ENCODE measurements at places on chromosomes 6 and 20.

DNA sequence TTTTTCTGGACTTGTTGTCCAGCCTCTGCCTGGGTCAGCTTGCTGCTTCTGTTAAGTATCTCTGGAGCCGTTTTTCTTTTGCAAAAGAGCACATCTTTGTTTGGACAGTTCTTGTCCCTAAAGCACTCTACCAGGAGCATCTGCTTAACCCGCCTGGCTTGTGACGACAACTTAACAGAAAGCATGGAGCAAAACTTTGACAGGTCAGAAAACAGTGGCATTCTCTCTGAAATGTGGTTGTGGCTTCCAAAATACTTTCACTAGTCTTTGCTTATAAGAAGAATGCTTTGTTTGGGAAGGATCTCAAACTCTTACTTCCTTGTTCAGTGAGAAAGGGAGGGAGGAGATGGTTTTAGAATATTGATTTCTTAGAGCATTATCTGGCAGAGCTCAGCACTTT lies 47.6 kb downstream of the CD109 start:
- no peak for DNase-seq

- DNase-seq = no peak
These were observed 228.4 kb upstream of the JAG1 start for GRCh38 chr20:10902174-10902573.

DNA sequence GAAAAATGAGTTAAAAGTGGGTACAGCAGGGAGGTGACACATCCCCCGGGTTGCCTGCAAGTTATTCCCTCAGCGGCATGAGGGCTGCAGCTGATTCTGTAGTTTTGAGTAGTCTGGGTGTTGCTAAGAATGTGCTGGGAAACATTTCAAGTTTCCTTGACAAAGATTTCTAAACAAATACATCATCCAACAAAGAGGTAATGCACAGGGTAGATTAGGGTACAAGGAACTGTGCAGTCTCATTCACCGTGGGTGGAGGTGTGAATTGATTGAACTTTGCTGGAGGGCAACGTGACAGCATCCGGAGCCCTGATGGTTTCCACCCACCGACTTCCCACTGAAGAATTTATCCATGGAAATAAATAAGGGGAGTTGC lies 21.8 kb downstream of the CASS4 start:
- DNase-seq = no peak

DNA sequence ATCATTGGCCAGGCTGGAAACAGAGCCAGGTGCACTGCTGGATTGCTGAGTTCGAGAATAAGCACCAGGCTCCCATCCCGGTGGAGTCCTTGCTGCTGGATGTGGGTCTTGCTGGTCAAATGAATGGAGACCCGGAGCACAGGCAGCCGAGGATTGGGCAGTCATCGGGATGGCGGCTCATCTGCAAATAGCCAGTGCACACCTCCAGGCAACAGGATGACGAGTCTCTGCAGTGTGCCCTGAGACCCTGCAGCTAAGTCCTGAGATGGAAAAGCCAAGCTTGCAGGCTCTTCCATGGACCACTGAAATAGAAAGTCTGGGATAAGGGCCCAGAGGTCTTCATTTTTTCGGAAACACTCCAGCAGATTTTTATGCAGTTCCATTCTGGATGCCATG lies 143.5 kb downstream of the WDR27 start:
- no peak for DNase-seq

DNA sequence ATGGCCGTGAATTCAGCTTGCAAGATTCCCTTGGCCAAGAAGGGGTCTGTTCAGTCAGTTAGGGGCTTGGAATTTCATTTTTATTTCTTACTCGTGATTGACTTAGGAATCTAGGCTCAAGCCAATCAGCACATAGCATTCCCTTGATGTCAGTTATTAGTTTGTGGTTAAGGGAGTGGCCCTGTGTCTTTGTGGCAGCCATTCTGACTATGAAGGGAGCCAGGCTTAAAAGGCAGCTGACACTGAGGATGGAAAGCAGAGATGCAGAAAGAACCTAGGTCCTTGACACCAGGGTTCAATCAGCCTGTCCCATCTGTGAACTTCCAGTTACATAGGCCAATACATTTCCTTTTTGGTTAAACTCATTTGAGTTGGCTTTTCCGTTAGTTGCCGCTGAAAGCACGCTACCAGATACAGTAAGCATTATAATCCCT lies 48.1 kb downstream of the MCUR1 start:
- no peak for DNase-seq

- DNase-seq = no peak
These were observed 89.9 kb downstream of the CARMIL1 start for GRCh38 chr6:25369036-25369432.

DNA sequence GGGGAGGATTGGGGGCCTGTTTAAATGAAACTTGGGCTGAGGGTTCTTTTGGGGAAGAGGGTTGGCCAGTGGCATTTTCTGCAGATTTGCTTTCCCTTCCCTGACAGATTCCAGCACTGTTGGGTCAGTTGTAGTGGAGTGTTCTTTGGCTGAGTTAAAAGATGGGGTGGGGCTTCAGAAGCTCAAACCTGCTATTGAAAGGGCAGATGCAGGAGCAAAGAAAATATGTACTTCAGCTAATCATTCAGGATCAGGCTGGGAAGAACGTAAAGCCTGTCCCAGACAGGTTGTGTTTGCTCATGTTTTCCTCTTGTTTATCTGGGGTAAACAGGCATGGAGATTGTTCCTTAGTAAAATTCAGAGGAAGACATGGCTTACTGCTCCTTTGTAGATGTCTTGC lies 2.5 kb downstream of the SASH1 start:
- DNase-seq = no peak

- DNase-seq = peak; percentile 32
These were observed 96.0 kb downstream of the CEBPB start for GRCh38 chr20:50286609-50287008.

- DNase-seq = no peak
These were observed 10.8 kb downstream of the ASXL1 start for GRCh38 chr20:32368925-32369324.

- DNase-seq = no peak
These were observed 239.2 kb upstream of the QKI start for GRCh38 chr6:163175301-163175700.

- DNase-seq = no peak
These were observed 24.8 kb downstream of the COL20A1 start for GRCh38 chr20:63317601-63318291.

GRCh38 chr6:4603291-4603690 lies 172.9 kb upstream of the CDYL start:
- no peak for DNase-seq

DNA sequence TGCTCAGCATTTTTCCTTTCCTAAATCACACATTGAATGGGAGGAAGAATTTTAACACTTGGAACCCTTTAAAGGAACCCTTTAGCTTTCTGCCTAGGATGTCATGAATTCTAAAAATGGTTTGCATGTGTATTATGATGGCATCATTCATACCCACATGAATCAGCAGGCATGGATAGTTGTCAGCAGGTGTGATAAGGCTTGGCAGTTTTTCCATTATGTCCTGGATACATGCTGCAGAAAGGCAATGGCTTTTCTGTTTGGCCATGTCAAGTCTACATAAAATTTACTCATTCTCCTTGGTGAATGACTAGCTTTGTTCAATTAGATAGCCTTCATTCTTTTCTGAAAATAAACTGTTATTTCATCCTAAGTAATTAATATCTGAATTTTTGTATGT lies 353.7 kb downstream of the GRIK2 start:
- no peak for DNase-seq

- no peak for DNase-seq
These were observed 115.7 kb downstream of the TAF4 start for GRCh38 chr20:61949714-61950640.

DNA sequence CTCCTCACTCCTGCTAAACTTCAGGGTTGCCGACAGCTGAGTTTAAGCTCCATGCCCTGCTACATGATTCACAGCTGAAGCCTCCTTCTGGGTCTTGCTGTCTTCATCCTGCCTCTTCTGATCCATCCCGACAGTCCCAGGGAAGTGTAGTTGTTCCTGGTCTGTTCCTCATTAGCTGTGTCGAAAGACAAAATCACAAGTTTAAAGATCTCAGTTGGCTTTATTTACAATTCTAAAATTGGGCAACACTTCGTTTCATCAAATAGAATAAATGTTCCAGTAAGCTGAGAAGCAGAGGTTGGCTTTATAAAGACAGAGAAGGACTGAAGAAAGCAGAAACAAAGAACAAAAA lies 4.1 kb upstream of the SLC2A10 start:
- DNase-seq = no peak

- peak; percentile 10 for DNase-seq
These were observed 42.5 kb upstream of the NELFCD start for GRCh38 chr20:58938541-58938940.

DNA sequence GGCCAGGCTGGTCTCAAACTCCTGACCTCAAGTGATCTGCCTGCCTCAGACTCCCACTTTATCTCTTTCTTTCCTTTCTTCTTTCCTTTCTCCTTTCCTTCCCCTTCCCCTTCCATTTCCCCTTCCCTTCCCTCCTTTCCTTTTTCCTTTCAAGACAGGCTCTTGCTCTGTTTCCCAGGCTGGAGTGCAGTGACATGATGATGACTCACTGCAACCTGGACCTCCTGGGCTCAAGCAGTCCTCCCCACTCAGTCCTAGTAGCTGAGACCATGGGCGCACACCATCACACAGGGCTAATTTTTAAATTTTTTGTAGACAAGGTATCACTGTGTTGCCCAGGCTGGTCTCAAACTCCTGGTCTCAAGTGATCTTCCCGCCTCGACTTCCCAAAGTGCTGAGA lies 377.6 kb upstream of the ZFP64 start:
- DNase-seq = no peak
